ENCODE measurements at places on chromosomes 3 and 15.

- DNase-seq = no peak
Observed at GRCh38 chr3:190229632-190230424, 92.4 kb downstream of the CLDN1 start.

DNA sequence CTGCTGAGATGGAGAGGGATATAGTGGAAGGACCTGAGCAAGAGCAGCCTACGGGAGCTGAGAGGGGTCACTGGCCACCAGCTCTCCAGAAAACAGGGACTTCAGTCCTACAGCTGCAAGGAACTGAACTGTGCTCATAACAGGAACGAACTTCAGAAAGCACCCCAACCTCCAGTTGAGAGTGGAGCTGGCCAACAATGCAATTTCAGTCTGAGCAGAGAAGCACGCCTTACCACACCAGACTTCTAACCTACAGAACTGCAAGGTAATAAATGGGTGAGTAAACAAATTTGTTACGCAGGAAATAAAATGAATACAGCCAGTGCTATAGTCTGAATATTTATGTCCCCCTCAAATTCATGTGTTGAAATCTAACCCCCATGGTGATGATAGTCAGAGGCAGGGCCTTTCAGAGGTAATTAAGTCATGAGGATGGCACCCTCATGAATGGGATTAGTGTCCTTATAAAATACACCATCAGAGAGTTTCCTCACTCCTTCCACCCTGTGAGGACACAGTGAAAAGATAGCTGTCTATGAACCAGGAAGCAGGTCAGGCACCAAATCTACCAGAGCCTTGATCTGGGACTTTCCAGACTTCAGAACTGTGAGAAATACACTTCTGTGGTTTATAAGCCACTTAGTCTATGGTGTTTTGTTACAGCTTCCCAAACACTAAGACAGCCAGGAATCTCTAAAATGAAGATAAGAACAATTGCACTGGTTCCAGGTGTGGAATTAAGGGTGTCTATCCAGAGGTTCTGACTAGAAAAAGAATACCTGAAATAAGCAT is 58.6 kb downstream of the SYNM start:
- DNase-seq = no peak

- DNase-seq = peak; percentile 90
Observed at GRCh38 chr15:51622604-51623370, at the start of gene DMXL2. Gene DMXL2 (minus strand): TSS chr15:51622771. CDS start chr15:51622545, 226 bp downstream.

DNA sequence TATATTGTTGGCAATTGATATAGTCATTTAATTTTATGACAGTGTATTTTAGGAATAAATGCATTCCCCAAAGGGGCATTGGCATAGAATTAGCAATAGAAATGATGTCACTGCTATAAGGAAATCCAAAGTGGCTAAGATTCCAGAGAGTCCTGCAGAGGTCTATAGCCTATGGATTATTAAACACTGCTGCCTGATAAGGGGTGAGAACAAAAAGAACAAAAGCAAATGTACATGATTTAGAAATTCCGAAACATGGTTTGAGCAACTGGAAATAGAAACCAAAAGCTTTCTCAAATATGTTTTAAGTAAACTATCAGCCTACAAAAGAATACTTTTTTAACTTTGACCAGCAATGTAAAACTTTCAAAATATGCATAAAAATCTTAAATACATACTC is 280.1 kb upstream of the RASGRP1 start:
- no peak for DNase-seq

DNA sequence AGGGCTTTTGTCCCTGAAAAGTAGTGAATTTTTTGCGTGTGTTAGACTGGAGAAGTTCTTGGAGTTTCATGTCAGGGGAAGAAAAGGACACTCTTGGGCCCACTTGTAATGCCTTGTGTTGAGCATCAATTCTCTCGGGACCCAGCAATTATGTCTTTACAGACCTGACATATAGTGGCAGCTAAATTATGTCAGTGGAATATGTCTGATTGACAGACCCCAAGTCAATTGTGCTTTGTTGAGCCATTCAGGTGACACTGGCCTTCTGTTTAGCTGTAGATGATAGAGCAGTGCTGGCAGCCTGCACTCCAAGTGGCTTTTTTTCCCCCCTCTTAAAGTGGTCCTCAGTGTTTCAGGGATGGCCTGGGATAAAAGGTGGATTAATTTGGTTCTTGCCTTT is 112.1 kb upstream of the AGBL1 start:
- DNase-seq = no peak

DNA sequence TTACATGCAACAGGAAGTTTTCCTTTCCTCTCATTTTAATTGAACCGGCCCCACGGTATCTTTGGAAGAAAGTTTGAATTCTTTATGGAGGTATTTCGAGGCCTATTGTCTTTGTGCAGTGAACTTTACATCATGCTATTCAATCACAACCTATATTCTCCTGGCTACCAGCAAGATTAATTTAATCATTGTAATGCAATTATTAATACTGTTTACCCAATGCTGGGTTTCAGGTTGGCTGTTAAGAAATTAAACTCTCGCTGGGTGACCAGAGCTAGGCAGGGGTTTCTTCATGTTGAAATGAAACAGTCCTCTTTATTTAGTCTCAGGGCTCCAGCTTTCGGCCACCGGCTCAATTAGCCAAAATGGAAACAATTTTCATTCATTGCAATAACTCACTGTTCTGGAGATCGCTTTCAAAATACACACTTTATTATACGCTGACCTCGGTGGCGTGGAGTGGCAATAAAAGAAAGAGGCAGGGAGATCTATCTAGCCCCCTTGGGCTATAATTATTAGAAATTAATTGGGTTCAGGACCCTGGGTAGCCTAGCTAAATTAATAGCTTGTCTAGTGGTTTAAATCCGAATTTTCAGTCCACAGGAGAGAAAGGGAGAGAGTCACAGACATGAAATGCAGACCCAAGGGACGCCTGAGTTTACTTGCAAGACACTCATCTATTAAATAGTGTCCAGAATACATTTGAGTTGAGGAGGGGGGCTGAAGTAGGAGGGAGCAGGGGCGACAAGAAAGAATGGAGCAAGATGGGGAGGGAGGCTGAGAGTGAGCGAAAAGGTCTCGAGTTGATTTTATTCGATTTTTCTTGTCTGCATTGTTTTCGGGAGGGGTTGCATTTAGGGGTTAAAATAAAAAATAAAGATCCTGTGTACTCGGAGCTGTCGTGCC is 3.9 kb upstream of the MECOM start:
- DNase-seq = no peak

DNA sequence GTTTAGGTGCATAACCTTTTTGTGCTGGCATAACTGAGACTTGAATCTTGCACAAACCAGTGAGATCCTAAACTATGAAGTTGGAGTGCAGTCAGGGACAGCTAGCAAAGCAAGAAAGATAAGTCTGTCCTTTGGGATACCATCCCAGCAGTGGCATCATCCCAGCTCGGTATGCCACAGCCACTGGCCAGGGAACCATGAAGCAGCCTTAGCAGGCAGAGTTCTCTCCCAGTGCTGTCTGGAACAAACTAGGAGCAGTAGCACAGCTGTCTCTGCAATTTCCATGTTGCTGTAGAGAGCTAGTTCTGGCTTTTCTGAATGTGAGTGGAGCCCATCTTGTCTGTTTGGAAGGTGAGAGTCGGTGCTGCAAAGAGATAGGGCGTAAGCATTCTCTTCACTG is 130.3 kb downstream of the DTWD1 start:
- DNase-seq = no peak
